ENCODE measurements at places on chromosomes 4 and X.
A peak's percentile ranks its signal among the peaks of the same experiment; 100 is the strongest.

DNA sequence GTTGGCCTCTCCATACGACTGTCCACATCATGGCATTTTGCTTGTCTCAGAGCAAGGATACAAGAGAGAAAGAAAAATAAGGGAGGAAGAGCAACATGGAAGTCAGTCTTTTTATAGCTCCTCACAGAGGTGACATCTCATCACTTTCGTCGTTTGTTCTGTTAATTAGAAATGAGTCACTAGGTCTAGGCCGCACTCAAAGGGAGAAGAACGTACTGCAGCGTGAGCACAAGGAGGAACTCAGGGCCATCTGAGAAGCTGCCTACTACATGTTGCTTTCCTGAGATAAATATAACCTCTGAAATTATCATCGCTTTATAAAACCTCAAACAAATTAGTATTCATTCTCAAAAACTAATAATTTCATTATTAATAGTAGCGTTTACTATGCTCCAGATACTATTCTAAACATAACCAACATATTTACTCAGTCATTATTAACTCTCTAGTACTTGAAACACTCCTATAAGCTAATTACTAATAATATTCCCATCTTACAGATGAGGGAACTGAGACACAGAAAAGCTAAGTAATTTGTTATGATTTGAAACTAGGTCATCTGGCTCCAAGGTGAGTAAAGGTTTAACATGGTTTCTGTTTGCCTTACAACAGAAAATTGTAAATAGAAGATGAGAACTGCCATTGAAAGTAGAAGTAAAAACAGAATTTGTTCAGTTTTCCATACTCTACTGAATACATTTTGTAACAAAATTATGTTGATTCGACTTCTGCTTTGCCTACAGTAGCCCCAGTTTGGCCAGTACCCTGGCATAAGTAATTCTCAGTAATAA lies 213.2 kb upstream of the UGT8 start:
- DNase-seq = no peak

- DNase-seq = no peak
These were observed 684.4 kb upstream of the GNPDA2 start for GRCh38 chr4:45410701-45411210.

DNA sequence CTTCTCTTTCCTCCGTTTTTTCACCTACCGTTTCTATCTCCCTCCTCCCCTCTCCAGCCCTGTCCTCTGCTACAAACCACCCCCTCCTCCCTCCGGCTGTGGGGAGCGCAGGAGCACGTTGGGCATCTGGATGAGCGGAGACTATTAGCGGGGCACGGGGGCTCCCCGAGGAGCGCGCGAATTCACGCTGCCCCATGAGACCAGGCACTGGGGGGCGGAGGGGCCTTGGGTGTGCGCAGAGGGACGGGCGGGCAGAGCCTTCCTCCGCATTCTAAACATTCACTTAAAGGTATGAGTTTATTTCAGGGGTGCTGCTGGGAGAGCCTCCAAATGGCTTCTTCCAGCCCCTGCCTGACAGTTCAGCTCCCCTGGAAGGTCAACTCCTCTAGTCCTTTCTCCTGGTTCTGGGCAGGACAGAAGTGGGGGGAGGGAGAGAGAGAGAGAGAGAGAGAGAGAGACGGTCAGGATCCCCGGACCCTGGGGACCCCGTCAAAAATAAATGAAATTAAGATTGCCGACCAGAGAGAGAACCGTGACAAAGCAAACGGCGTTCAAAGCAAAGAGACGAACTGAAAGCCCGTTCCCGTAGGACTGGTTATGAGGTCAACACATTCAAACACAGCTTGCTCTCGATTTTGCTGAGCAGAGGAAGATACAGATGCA lies 5.0 kb downstream of the SHOX start:
- DNase-seq = no peak

DNA sequence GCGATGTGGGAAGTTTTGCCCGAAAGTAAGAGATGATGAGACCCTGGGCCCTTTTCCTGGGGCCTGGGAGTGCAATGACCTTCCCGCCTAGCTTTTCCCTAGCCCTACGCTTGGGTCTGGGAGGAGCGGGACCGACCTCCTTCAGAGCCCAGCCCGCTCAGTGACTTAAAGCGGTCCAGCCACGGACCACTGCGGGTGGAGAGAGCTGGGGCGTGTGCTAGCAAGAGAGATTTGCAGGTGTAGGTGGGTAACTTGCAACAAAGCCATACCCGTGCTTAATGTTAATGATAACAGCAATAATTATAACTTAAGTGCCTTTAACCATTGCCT lies 503 bp upstream of the PDE5A start:
- DNase-seq = no peak

DNA sequence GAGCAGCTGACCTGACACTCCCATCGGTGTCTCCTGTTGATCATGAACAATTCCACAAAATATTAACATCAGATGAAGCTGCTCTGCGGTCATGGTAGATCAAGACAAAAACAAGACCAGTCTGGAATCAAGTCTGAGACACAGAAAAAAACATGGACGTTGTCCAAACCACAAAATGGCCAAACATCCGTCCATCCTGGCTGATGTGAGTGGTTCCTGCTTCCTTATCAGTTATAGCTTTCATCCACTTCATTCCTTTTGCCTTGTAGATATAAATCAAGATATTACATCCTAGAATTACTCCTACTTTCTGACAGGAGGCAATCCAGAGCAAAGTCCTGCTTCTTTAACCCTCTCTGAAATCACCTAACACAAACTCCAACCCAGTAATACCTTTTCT lies 28.8 kb upstream of the PCSK1N start:
- DNase-seq = no peak

- DNase-seq = peak; percentile 10
These were observed at the start of gene ARMCX4 for GRCh38 chrX:101485212-101485949. Gene ARMCX4, plus strand, starts transcription at chrX:101485456. Its CDS starts 3,134 bp downstream, at chrX:101488590.

DNA sequence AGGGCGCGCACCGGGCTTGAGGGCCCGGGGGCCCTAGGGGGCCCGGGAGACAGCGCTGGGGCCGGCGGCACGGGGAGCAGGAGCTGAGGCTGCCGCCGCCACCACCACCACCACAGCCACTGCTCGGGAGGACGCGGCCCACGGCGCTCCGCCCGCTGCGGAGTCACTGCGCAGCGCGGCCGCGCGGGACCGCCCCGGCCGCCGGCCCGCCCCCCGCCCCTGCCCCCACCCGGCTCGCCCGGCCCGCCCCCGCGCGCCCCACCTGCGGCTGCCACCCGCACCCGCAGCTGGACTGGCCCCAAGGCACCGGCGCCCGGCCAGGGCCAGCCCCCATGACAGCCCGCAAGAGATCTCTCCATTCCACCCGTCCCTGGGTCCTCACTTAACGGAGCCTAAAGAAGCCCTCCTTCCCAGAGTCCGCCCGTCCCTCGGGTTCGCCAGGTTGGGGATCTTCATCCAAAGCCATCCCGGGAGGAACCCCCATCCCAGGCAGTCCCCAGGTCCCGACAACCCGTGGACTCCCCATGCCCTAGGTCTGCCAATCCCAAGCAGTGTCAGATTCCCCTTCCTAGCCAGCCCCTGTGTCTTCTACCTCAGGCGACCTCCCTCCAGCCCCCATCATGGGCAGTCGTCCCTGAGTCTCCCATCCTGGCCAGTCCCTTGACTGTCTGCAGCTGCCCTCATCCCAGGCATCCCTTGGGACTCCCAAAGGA lies 40.0 kb upstream of the IQSEC2 start:
- no peak for DNase-seq

DNA sequence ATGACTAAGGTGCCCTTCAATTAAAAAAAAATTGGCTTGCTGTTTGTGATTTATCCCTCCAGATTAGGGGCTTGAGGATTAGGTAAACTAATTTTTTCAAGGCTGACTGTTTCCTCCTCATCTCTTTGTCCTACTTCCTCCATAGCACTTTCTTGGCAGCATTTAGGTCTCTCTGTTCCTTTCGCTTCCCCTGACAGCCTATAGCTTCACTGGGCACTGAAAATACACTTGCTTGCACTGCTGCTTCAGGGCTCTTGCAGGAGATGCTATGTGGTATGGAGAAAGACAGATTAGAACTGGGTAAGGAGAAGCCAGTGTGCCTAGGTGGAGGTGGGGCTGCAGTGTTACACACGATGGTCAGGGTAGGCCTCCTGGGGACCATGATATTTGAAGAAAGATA lies 112.3 kb upstream of the SFRP2 start:
- no peak for DNase-seq

DNA sequence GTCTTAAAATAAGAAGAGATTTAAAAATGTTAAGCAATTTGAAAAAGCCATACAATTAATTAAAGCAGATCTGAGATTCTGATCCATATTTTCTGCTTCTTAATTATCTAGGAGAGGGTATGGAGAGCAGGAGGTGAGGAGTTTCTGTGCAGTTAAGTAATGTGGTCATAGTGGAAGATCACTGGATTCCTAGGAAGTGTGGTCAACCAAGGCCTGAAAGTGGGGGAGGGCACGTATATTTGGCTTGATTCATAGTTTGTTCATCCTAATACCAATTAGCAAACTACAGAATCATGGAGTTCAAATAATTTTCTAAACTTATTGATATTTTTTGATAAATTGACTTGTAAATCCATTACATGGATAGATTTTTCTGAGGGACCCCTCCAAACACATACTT lies 768.3 kb downstream of the RAPGEF2 start:
- no peak for DNase-seq

GRCh38 chr4:168139336-168139735 lies 47.0 kb downstream of the ANXA10 start:
- no peak for DNase-seq

GRCh38 chr4:142264961-142265360 lies 581.1 kb downstream of the INPP4B start:
- DNase-seq = no peak

DNA sequence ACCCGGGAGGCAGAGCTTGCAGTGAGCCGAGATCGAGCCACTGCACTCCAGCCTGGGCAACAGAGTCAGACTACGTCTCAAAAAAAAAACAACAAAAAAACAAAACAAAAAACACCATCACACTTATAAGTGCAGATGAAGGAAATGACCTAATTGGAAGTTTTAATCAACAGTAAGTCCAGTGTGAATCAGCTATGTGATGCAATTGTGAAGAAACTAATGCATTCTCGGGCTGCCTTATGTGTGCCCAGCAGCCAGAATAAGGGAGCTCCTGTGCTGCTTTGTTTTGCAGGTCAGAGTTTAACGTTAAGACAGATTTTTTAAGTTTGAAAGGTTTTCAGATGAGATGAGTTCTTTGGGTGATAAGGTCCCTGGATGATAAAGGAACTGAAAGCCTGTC lies 10.8 kb downstream of the DAPP1 start:
- no peak for DNase-seq

GRCh38 chr4:130563185-130563888 lies 1467.4 kb downstream of the C4orf33 start:
- DNase-seq = no peak

DNA sequence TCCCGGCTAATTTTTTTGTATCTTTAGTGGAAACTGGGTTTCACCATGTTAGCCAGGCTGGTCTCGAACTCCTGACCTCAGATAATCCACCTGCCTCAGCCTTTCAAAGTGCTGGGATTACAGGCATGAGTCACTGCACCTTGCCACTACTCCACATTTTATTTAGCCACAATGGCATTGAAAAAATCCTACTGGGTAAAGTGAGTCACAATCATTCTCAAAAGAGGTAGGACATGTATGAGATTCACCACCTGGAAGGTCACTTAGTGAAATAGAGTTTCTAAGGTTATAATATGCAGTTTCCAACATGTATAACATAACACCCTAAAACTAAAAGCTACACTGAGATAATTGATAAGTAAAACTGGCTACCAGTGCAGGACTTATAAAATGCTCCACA lies 159.2 kb downstream of the BTC start:
- no peak for DNase-seq

GRCh38 chrX:101208152-101208905 lies 11.3 kb upstream of the DRP2 start:
- no peak for DNase-seq

DNA sequence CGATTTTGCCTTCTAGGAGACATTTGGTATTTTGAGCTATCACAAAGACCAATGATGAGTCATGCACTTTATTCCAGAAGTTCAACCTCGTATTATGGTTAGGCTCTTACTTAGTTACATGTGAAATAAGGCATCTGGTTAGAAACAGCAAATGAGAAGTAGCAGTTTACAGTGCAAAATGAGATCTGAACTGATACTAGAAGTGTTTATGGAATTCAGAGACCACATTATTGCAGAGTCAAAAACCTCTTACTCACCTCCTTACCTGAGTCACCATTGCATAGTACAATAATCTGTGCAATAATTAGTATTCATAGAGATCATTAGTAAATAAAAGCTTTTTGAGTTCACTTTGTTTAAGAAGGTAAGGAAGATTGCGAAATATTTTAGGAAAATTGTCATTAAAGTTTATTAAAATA lies 38.7 kb downstream of the SEC24B start:
- DNase-seq = no peak

DNA sequence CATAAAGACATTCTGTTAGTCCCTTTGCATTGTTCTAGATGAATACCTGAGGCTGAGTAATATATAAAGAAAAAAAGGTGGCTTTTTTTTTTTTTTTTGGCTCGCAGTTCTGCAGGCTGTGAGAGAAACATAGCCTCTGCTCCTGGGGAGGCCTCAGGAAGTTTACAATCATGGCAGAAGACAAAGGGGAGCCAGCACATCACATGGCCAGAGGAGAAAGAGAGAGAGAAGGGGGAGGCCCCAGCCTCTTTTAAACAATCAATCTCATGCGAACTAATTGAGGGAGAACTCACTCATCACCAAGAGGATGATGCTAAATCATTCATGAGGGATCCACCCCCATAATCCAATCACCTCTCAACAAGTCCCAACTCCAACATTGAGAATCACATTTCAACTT lies 364.0 kb upstream of the EPHA5 start:
- no peak for DNase-seq

DNA sequence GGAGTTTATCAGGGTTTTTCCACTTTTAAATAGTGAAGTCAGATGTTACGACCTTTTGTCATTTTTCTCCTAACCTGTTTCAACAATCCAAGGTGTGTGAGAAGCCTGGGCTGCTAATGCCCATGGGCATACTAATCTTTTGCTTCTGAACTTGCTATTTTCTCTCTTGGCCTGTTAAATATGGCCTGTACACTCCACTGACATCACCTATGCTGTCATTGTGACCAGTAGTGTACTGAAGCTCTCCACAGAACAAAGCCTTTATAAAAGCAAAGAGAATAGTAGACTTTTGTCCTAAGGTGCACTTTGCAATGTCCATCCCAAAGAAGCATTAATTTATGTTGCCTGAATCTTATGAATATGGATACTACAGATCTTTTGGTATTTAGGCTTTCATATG lies 1490.5 kb downstream of the STIM2 start:
- no peak for DNase-seq

- DNase-seq = no peak
These were observed 2268.1 kb downstream of the PCDH7 start for GRCh38 chr4:32988165-32988811.

GRCh38 chr4:173301518-173302201 lies 32.5 kb downstream of the HMGB2 start:
- DNase-seq = no peak

GRCh38 chr4:137471895-137472294 lies 60.4 kb downstream of the PCDH18 start:
- DNase-seq = no peak

- no peak for DNase-seq
These were observed 203.0 kb downstream of the AFAP1 start for GRCh38 chr4:7736436-7737267.

GRCh38 chrX:51035746-51036145 lies 125.2 kb downstream of the BMP15 start:
- no peak for DNase-seq

- DNase-seq = no peak
These were observed 327.4 kb downstream of the PPP3CA start for GRCh38 chr4:101019941-101020401.
